Activated CD8-positive, alpha-beta memory T cell treated with anti-CD3 and anti-CD28 coated beads for 1 hour (primary cell): ENCODE measurements at places on chromosomes 4 and X.

DNA sequence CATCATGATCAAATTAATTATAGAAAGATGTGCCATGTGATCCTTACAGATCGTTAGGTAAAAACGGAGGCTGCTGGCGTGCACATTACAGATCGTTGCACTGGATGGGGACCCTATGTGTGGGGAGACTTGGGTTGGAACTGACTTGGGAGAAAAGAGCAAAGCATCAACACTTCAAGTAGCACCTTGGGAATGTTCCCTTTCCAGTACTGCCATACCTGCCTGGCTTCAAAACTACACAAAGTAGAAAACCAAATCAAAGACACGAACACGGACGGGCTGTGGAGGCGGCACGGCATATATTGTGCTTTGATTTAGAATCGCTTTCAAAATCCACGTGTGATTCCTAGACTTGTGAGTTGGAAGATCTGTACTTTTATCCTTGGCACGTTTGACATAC lies 898 bp downstream of the CMC4 start:
- DNase-seq = no peak

- DNase-seq = no peak
These were observed 69.3 kb upstream of the CCDC160 start for GRCh38 chrX:134167591-134168203.

DNA sequence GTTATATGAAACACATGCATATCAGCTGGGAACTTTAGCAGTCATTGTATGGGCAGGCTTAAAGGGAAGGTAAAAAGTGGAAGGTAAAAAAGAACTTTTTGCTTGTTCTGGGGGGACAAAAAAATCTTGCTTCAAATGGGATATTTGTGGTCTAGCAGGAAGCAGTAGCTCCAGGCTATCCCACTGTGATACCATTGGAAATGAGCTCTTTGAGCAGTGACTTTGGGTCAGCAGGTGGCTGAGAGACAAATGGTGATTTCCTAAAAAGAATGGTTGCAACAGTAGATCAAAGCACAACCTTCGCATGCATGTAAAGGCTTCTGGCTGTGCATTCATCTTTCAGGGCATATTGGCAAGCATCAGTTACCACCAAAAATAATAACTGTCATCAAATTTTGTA lies 106.2 kb downstream of the RS1 start:
- no peak for DNase-seq

- no peak for DNase-seq
These were observed 180.5 kb upstream of the RBPJ start for GRCh38 chr4:26140150-26140898.

DNA sequence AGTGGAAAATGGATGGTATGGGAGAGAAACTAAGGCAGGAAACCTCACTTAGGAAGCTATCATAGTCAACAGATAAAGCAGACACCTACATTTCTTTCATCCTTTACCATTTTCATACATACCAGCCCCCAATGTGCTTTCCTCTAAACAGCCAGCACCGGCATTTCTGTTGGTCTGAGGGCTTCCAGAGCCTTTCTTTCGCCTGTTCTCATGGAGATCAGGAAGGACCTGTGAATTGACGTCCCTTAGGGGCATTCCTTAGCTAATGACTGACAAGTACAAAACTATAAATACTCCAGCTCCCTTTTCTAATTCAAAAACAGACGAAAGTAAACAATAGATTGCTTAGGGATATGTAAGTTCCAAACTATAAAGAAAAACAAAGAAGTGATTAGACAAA lies 215.5 kb upstream of the CNKSR2 start:
- DNase-seq = no peak

- no peak for DNase-seq
These were observed 356.8 kb upstream of the PCDH10 start for GRCh38 chr4:132792310-132792709.

DNA sequence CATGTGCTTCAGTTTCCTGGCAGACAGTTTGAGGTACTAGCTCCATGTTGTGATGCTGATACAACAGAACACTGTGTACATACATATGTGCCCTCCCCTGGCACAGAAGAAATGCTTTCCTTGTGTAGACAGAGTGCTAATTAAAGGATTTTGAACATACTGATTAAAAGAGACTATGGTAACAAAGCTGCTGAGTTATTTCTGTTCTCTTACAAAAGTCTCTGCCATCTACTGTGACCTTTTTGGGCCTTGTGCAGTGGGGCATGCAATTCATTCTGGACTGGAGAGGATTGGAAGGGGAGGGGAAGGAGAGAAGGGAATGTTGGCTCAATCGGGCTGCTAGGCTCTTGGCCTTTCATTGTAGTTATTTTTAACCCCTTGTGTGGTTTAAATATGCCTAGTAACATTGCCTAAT lies 6.0 kb downstream of the PDLIM5 start:
- no peak for DNase-seq

- DNase-seq = no peak
These were observed 34.4 kb upstream of the ANXA3 start for GRCh38 chr4:78517050-78517652.

DNA sequence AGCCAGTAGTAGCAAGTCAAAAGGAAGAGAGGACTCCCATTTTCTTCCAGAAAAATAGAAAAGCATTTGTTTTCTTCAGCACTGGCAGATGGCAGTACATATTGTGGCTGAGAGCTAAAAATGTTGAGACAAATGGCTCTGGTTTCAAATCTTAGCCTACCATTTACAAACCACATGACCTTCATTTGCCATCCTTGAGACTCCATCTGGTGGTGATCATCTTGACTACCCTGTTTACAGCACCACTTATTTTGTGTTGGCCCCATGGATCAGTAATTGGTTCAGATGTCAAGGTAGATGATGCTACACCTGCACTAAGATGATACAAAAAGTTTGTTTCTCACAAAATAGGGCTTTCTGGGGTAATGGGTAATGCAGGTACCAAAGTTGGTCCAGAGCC lies 951.8 kb upstream of the IGFBP7 start:
- no peak for DNase-seq

GRCh38 chr4:47692691-47693090 lies 145.2 kb downstream of the CORIN start:
- DNase-seq = no peak

- DNase-seq = no peak
These were observed 43.9 kb downstream of the CYSLTR1 start for GRCh38 chrX:78283511-78283910.

- DNase-seq = no peak
These were observed 976.2 kb downstream of the FSTL5 start for GRCh38 chr4:161187569-161187968.

- no peak for DNase-seq
These were observed 879.9 kb downstream of the ARAP2 start for GRCh38 chr4:35364321-35364870.

DNA sequence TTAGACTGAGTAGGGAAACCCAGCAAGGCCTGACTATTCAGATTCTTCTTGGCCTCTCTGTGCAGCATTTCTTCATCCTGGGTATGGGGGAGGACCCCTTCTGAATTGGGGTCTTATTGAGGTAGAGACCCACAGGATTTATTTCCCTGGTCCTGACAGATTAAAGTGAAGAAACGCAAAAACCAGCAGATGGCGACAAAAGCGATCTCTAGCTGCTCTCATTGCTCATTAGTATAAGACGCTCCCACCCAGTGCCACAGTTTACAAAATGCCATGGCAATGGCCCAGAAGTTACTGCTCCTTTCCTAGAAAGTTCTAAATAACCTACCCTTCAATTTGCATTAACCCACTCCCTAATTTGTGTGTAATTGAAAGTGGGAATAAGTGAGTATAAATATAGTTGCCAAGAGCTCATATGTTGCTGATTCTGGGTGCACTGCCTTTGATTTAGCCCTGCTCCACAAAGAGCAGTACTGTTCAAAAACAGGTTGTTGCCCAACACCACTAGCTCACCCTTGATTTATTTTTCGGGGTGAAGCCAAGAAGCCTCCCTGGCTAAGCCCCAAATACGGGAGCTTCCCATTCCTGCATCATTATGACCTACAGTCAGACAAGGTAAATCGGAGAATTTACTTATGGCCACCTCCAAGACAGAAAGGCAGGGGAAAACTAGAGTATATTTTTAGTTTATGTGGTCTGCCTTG lies 3.7 kb upstream of the BEX4 start:
- no peak for DNase-seq

GRCh38 chr4:115596265-115597001 lies 483.0 kb upstream of the NDST4 start:
- no peak for DNase-seq

GRCh38 chr4:174135530-174135929 lies 147.9 kb downstream of the FBXO8 start:
- no peak for DNase-seq

GRCh38 chrX:2383735-2384134 lies 117.0 kb downstream of the DHRSX start:
- DNase-seq = no peak

- DNase-seq = no peak
These were observed 7.5 kb upstream of the HPGDS start for GRCh38 chr4:94350095-94350494.

GRCh38 chr4:185217408-185217975 lies 8.1 kb downstream of the SNX25 start:
- DNase-seq = no peak

- no peak for DNase-seq
These were observed 41.9 kb downstream of the HADH start for GRCh38 chr4:108031427-108032083.

DNA sequence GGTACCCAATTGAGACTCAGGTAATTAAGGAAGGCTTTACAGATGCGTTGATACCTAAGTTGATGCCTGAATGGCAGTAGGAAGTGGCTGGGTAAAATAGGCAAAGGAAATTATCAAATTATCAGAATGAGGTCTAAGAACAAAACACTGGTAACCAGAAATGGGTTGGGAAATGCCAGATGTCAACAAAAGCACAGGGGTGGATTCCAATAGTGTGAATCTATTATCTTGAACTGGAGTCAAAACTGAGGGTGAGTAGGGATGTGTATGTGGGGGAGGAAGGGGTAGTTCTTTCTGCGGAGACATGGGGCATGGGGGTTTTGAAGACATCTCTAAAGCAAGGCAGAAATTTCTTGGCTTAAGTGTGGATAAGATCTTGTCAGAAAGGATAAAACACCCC lies 16.0 kb upstream of the SEPTIN6 start:
- no peak for DNase-seq

- DNase-seq = no peak
These were observed 613.9 kb downstream of the FAT4 start for GRCh38 chr4:125928652-125929051.

DNA sequence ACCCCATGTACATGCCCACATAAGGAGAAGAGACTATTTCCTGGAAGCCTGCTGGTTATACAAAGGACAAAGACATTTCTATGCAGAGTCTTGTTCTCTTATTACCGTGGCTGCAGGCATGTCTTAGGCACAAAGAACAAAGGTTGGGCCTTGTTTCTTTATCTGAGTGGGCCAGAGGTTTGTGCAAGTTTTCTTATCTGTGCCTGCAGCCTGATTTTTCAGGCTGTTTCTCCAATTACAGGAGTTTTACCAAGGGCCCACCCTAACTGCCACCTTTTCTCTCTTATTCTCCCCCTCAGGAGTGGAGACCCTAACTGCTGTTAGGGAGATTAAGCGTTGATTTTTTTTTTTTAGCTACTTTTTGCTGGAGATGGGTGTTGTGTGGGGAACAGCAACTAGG lies 3.5 kb downstream of the TENT5D start:
- no peak for DNase-seq

DNA sequence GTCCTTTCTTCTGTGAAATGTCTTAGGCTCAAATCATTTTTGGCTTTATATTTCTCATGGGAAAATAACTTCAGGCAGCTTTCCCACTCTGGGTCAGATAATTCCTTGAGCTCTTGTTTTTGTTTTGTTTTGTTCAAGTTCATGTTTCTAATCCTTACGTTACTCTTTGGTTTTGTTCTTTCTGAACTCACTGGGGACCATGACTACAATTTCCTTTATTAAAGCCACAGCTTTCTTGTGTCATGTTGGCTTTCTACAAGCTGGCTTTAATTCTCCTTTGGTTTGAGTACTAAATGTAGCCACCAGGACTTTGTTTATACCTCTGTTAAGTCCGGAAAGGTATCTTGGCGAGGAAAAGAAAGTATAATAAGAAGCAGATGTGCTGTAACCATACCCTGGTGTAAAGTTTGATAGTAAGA lies 30.8 kb upstream of the ANXA3 start:
- DNase-seq = no peak

GRCh38 chr4:113888006-113888405 lies 91.4 kb downstream of the ARSJ start:
- no peak for DNase-seq

GRCh38 chr4:68347845-68348244 lies 2.0 kb downstream of the YTHDC1 start:
- DNase-seq = no peak

- no peak for DNase-seq
These were observed 191.5 kb downstream of the SNCA start for GRCh38 chr4:89645482-89645881.

DNA sequence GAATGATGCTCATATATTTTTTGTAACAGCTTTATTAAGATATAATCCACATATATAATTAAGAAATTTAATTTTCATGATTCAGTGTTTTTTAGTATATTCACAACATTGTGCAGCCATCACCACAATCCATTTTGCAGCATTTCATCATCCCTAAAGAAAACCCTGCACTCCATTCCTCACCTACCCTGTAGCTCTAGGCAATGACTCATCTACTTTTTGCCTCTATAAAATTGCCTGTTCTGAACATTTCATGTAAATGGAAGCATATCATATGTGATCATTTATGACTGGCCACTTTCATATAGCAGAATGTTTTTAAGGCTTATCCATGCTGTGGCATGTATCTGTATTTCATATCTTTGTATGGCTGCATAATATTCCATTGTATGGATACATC lies 339.9 kb downstream of the MAPK10 start:
- DNase-seq = no peak

GRCh38 chr4:35541146-35541887 lies 703.0 kb downstream of the ARAP2 start:
- DNase-seq = no peak

- DNase-seq = no peak
These were observed 22.4 kb downstream of the TSC22D3 start for GRCh38 chrX:107753187-107753586.

DNA sequence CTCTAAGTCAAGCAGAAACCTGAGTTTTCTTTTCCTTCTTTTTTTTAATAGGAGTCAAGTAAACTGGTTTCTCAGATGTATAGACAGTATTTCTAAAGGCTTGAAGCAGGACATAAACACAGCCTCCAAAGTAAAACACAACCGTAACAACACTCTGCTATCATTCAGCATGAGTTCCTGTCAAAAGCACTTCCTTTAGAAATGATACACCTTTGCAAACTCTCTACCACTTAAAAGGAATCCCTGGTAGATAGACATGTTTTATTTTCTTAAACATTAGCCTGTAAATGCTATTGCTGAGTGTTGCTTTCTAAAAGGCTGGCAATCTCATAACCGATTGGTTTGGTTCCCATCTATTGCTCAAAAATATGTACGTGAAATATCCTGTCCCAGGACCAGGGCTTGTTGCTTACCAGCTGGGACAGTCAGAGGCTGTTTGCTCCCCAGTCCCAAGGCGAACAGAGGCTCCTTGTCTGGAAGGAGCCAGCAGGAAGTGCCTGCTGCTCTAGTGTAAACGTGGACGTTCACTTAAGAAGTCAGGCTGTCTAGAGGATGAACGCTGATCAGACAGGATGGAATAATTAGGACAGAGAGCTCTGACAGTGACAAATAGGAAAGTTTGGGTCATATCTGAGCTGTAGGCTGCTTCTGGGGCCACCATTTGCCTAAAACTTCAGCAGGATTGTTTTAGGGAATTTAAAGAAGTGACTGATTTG lies 173.9 kb upstream of the KLF3 start:
- DNase-seq = no peak

- no peak for DNase-seq
These were observed 64.5 kb downstream of the IQCM start for GRCh38 chr4:149751174-149751573.

- no peak for DNase-seq
These were observed 11.9 kb upstream of the HMGB2 start for GRCh38 chr4:173346074-173346473.

- no peak for DNase-seq
These were observed 93.6 kb upstream of the RASGEF1B start for GRCh38 chr4:81565142-81565870.
